ENCODE measurements at places on chromosomes 12 and 14. TPM values are rescaled to one million over a fixed set of nuclear protein-coding genes. Genes with fewer than 3 reads are reported as not detected.
A peak's percentile ranks its signal among the peaks of the same experiment; 100 is the strongest.

DNA sequence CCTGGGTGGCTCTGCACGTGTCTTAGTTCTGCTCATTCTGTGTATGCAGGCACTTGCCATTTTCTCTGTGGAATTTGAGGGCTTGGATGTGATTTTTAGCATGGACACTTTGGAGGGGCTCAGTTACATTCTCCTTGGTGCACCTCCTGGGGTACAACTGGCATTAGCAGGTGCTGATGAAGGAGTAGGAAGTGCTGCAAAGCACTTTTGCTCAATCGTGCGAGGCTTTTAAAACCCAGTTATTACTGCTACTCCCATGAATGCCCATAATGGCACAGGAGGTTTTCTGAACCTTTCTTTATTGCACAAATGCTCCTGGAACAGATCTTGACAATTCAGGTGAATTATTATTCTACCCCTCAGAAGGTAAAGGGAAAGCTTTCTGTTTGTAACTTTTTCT, 78.7 kb downstream of the SLC25A47 start:
- H3K27me3 ChIP-seq, result no peaks in the 10 kb centered on the region
- H3K36me3 ChIP-seq, result no peaks in the 10 kb centered on the region
- H3K4me3 ChIP-seq, result no peak overlapping the region
- H3K27ac ChIP-seq, result no peak overlapping the region
- H3K4me1 ChIP-seq, result peaks cover 23% of the 10 kb centered on the region
- no peak for DNase-seq

KCNC2 gene
- not detected for total RNA-seq

GRCh38 chr12:4813741-4814140, 93.5 kb downstream of the GALNT8 start:
- H3K27ac ChIP-seq, result no peak overlapping the region

RNASE3 gene
- total RNA-seq, result not detected

- no peaks in the 10 kb centered on the region for H3K4me1 ChIP-seq
- DNase-seq, result no peak
- H3K27me3 ChIP-seq, result no peaks in the 10 kb centered on the region
- H3K27ac ChIP-seq, result no peak overlapping the region
- H3K36me3 ChIP-seq, result no peaks in the 10 kb centered on the region
Observed at GRCh38 chr12:64061868-64062375, 160.2 kb downstream of the KICS2 start.

SMIM41 gene
- total RNA-seq, result not detected

DNA sequence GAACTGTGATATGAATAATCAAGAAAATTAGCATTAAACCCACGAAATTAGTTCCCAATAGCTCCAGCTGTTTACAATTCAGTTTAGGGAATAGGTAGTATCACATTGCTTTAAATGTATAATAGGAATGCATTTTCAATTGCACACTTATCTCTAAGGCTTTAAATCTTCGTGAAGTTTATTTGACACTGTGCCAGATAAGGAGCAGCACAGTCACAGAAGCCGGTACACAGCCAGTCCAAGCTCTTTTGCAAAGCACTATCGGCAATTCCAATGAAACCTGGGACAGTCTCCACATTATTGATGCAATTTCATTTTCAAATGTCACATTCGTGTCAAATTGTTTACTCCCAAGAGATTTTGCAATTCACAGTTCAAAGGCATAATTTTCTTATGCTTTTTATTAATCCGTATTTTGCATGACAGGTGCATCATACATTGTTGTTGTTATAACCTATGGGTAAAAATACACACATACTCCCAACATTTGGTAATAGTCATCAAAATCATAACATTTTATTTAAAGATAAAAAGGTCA, 602.8 kb downstream of the RPS29 start:
- H3K27me3 ChIP-seq, result no peaks in the 10 kb centered on the region
- no peaks in the 10 kb centered on the region for H3K4me1 ChIP-seq
- no peak overlapping the region for H3K27ac ChIP-seq
- no peak for DNase-seq
- H3K4me3 ChIP-seq, result no peak overlapping the region
- no peaks in the 10 kb centered on the region for H3K36me3 ChIP-seq

HIP1R gene
- 14.5 TPM for total RNA-seq

LRP1-AS gene
- total RNA-seq, result not detected

TOGARAM1 gene
- 8.4 TPM for total RNA-seq

GRCh38 chr14:90213099-90213748, 43.1 kb upstream of the PSMC1 start:
- DNase-seq, result no peak
- H3K4me1 ChIP-seq, result no peaks in the 10 kb centered on the region
- H3K27me3 ChIP-seq, result no peaks in the 10 kb centered on the region
- H3K4me3 ChIP-seq, result no peak overlapping the region

DNA sequence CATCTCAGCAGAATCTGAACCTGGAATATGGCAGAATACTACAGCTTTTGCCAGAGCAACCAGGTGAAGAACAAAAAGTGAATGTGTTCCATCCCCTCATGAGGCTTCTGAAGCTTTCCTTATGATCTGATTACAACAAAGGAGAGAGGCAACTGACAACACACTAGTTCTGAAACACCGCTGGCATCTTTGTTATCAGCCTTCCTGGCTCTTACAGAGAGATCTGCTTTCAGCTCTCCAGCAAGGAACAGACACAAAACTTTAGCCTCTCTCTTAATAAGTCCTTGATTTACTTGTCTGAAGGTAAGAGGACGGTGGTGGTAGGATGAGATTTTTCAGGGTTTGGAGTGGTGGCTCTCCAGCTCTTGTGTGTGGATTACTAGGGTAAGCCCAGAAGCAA, 227.0 kb downstream of the PPM1H start:
- H3K27ac ChIP-seq, result no peak overlapping the region
- H3K36me3 ChIP-seq, result no peaks in the 10 kb centered on the region
- DNase-seq, result no peak

DNA sequence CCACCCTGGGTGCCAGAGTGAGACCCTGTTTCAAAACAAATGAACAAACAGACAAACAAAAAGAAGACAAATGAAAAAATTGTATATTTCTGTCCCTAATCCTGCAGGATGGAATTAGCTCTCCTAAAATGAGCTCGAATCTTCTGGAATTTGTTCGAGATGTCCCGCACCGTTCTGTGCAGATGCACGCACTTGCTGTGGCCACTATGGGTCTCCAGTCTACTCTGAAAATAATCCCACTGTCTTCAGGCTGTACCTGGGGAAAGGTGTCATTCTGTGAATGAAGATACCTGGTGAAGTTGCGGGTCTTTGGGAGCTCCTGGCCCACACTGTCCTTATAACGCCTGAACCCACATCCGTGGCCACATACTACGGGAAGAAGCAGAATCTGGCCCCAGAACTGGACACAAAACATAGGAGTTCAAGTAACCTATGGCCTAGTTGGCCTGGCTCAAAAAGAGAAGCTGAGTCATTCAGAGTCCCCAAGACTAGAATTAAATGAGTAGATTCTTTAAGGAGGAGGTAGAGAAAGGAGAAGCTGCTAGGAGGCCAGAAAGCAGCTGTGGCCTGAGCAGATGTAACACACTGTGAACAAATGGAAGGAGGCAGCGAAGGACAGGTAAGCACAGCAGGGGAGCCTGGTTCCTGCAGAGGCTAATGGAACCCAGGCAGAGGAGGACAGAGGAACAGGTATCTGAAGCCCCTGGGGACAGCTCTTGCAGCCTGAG, 108.6 kb downstream of the FOXN3 start:
- peak overlapping the region; percentile 27 for H3K27ac ChIP-seq
- H3K4me3 ChIP-seq, result no peak overlapping the region
- H3K4me1 ChIP-seq, result peaks cover 75% of the 10 kb centered on the region
- DNase-seq, result no peak
- no peaks in the 10 kb centered on the region for H3K36me3 ChIP-seq
- H3K27me3 ChIP-seq, result no peaks in the 10 kb centered on the region

DNA sequence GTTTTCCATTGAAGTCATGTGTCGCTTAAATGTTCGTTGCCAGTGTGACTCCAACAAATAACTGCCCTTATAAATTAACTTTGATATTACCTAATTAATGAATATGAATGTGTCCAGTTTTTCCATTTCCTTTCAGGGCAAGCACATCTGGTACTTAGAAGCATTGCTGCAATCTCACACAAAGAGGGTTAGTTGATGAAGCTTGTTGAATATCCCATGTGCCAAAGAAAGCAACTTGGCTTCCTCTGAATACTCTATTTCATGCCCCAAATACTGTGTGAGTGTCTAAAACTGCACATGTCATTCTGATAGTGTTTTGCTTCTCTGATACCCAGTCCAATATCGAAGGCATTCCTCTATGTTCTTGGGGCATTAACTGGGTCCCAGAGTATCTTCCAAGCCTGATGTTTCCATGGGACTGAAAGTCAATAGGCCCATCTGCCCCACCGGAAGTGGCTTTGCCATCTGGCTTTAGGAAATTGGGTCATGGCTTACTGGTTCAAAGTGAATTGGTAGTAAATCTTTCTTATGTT, 75.8 kb upstream of the CNTN1 start:
- DNase-seq, result no peak
- H3K27ac ChIP-seq, result no peak overlapping the region
- no peak overlapping the region for H3K4me3 ChIP-seq

DNA sequence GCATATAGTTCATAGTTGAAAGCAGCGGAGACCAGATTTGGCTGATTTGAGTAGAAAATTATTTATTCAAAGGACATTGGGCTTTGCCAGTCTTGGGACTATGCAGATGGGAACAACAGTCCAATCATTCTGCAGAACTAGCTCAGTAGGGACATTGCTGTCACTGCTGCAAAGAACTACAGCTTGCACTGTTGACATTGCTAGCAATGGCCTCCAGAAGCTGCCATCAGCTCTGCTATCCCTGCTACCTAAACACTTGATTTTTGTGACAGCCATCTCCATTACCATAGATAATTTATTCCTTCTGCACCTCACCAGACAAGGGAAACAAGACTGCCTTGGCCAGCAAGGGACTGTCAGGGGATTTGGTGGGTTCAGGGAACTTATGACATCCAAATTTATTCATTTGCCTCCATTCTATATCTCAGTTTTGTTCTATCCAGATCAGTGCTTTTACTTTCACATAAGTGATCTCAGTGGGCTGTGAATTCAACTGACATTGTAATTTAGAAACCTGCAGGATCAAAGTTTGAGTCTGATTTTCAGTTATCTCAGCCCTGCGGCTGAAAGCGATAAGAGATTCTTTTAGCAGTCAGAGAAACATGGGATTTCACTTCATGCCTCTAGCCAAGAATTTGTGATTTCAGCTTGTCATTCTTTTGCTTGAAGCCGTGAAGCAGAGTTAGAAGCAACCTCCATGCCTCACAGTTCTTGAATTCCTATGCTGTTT, 136.7 kb upstream of the FBXO33 start:
- H3K4me1 ChIP-seq, result no peaks in the 10 kb centered on the region
- H3K4me3 ChIP-seq, result no peak overlapping the region
- no peaks in the 10 kb centered on the region for H3K36me3 ChIP-seq
- DNase-seq, result no peak
- no peak overlapping the region for H3K27ac ChIP-seq

DNA sequence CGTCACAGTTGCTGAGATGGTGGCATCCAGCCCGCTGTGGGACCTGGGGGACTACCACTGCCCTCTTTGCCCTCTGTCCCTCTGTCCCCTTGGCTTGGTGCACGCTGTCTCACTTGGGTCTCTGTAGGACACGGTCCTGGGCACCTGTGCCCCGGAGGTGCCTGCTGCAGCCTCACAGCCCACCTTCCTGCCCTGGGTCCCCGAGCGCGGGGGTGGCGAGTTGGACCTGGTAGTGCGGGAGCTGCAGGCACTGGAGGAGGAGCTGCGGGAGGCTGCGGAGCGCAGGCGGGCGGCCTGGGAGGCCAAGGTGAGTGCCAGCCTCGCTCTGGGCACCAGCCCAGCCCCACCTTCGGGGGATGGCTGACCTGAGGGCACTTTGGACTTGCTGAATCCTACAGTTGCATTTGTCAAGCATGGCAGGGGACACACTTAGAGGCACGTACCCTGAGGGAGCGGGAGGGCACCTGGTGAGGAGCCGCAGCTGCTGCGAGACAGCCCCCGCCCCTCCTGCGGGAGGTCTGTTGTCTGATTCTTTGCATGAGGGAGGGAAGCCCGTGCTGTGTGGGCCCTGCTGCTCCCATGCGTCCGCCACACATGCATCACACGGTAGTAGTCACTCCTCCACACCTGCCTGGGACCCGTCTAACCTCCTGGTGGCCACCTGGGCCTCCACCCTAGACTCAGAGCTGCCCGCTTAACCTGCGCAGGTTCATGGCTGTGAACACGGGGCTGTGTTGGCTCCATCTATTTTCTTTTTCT, 6.8 kb downstream of the TEDC1 start:
- peaks cover 16% of the 10 kb centered on the region for H3K4me1 ChIP-seq
- H3K36me3 ChIP-seq, result no peaks in the 10 kb centered on the region
- DNase-seq, result no peak
- no peak overlapping the region for H3K4me3 ChIP-seq
- H3K27me3 ChIP-seq, result no peaks in the 10 kb centered on the region

DNA sequence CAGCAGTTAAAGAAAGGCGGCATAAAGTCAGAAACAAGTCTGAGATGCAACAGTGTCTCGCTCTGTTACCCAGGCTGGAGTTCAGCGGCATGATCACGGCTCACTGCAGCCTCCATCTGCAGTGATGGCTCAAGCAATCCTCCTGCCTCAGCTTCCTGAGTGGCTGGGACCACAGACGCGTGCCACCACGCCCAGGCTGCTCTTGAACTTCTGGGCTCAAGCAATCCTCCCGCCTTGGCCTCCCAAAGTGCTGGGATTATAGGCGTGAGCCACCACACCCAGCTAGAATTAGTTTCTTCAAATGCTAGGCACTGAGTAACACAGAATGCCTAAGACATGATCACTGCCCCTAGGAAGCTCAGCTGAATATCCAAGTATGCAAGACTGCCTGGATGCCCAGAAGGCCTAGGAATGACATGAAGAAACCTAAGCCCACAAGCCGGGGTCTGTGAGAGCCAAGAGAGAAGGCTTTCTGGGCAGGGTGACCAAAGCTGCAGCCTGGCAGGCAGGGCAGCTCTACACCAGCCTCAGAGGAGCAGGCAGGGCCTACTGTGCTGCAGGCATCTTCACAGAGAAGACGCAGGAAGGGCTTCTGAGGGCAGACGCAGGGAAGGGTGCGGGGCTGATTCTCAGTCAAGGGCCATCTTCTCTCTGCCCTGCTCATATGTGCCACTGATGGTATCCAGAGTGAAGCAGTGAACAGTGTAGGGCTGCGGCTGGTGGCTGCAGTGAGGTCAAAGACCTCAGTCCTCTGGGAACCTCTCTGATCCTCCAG, 4.3 kb upstream of the PPP2R5C start:
- H3K27me3 ChIP-seq, result no peaks in the 10 kb centered on the region
- no peak overlapping the region for H3K4me3 ChIP-seq
- H3K27ac ChIP-seq, result no peak overlapping the region
- peaks cover 5% of the 10 kb centered on the region for H3K4me1 ChIP-seq
- DNase-seq, result no peak

DNA sequence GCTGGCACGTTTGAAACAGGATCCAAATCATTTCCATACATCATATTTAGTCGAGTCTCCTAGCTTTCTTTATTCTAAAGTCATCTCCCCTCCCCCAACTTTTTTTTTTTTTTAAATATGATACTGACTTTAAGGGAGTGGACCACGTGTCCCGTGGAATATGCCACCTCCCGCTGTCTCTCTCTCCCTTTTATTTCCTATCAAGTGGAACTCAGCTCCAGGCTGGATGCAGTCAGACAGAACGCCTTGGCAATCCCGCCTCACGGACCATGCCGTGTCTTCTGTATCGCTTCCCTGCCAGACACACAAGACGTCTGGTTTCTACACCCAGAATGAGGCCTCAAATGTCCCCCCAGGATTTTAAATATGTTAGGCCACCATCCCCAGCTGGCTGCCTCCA, 21.2 kb downstream of the BCL7A start:
- no peaks in the 10 kb centered on the region for H3K4me1 ChIP-seq
- H3K27me3 ChIP-seq, result no peaks in the 10 kb centered on the region
- H3K4me3 ChIP-seq, result no peak overlapping the region
- no peaks in the 10 kb centered on the region for H3K36me3 ChIP-seq

Data from gastrocnemius medialis (tissue), 4 donors.